ENCODE measurements at places on chromosomes 7 and 10. TPM values are rescaled to one million over a fixed set of nuclear protein-coding genes. Genes with fewer than 3 reads are reported as not detected.
A peak's percentile ranks its signal among the peaks of the same experiment; 100 is the strongest.

PNLIP gene
- polyA plus RNA-seq, result 0.18 TPM

ZNF425 gene
- 0.83 TPM for polyA plus RNA-seq

GOT1 gene
- 10.7 TPM for polyA plus RNA-seq

INMT gene
- 3.2 TPM for polyA plus RNA-seq

OR2A42 gene
- 0.06 TPM for polyA plus RNA-seq

PAPOLB gene
- not detected for polyA plus RNA-seq

ACHE gene
- polyA plus RNA-seq, result 2.0 TPM

TUBB8 gene
- polyA plus RNA-seq, result 0.03 TPM

ZMIZ2 gene
- 64.5 TPM for polyA plus RNA-seq

PFKFB3 gene
- polyA plus RNA-seq, result 6.3 TPM

OR2A7 gene
- 0.12 TPM for polyA plus RNA-seq

BMI1 gene
- polyA plus RNA-seq, result 26.9 TPM

TRIM50 gene
- 0.13 TPM for polyA plus RNA-seq

FAM131B gene
- polyA plus RNA-seq, result 0.10 TPM

CDHR1 gene
- 0.53 TPM for polyA plus RNA-seq

DNA sequence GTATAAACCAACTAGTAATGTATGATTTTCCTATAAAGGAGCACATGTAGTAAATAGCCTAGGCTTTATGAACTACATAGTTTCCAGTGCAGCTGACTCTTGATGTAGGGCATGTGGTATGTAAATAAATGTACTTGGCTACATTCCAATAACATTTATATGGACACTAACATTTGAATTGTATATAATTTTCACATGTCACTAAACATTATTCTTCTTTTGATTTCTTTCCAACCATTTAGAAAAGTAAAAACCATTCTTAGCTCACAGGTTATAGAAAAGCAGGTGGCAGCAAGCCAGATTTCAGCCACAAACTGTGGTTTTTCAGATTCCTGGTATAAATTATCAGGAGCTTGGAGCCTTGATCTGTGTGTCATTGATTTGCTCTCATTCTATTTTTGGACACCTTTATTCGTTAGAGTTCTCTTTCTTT lies 1182.0 kb downstream of the CNTNAP2 start:
- no peak for DNase-seq

DNA sequence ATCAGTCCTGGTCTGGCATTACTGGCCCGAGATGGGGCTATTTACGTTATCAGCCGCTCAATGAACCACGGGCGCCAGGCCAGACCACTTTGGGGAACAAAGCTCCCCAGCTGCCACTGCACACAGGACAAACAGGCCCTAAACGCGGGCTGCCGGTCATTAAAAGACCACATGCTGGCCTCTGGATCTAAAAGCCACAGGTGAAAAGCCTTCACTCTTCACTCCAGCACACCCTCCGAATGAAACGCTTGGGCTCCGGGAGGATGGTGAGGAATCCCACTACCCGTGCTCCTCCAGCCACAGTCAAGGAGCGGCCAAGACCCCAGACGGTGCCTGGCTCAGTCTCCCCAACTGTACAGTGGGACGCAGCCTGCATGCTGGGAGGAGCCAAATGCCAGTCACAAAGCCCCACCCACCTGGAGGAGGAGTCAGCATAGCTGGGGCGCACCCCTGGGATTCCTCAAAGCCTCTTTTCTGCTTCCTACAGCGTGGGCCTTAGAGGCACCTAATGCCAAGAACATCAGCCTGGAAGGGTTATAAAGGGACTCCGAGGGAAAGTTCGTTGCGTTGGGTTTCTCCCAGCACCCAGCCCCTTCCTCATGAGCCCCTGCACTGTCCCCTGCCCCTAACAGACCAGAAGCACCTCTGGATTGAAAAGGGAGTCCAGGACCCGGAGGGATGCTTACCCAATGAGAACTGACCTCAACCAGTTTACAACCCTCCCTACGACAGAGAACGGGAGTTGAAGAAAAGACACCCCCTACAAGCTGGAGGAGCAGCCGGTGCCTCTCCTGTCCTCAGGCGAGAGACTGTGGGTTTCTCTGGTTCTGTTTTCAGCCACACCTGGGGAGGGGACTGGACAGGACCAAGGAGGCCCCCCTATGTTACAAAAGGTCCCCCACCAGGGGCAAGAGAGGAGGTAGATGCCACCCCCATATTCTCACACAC lies 4.7 kb downstream of the PDGFA start:
- DNase-seq, result no peak

GRCh38 chr10:70604106-70604505 lies 1.6 kb upstream of the PRF1 start:
- no peak for DNase-seq

GRCh38 chr7:76377186-76377918 lies 18.6 kb upstream of the YWHAG start:
- no peak for DNase-seq

DNA sequence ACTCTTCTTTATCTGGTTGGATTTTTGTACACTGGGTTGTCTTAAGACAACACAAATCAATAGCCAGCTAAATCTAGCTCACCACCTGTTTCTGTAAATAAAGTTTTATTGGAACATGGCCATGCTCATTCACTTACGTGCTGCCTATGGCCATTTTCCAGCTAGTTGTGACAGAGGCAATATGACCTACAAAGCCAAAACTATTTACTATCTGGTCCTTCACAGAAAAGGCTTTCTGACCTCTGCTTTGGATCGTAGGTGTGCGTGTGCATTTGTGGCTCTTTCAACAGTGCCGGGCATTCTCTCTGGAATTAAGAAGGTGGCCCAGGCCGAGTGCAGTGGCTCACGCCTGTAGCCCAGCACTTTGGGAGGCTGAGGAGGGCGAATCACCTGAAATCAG lies 45.5 kb downstream of the NRAP start:
- no peak for DNase-seq

- DNase-seq, result peak; percentile 49
Measured at GRCh38 chr10:131676046-131676799, 224.6 kb upstream of the PPP2R2D start.

GRCh38 chr10:116470768-116471415 lies 43.2 kb downstream of the PNLIPRP3 start:
- DNase-seq, result no peak

- DNase-seq, result no peak
Measured at GRCh38 chr10:22605168-22605567, 109.2 kb downstream of the PIP4K2A start.

GRCh38 chr7:133860628-133861335 lies 266.4 kb upstream of the LRGUK start:
- no peak for DNase-seq

GRCh38 chr10:52143338-52143737 lies 170.7 kb upstream of the DKK1 start:
- DNase-seq, result no peak

GRCh38 chr10:29635711-29636144 lies 957 bp upstream of the SVIL start:
- DNase-seq, result no peak

- no peak for DNase-seq
Measured at GRCh38 chr7:19970514-19970913, 197.1 kb upstream of the TMEM196 start.

- peak; percentile 90 for DNase-seq
Measured at GRCh38 chr10:1488970-1489548, 248.3 kb downstream of the ADARB2 start.

- DNase-seq, result no peak
Measured at GRCh38 chr10:129079705-129080104, 387.3 kb upstream of the MGMT start.

- DNase-seq, result no peak
Measured at GRCh38 chr10:66837990-66838389, 87.8 kb upstream of the LRRTM3 start.

DNA sequence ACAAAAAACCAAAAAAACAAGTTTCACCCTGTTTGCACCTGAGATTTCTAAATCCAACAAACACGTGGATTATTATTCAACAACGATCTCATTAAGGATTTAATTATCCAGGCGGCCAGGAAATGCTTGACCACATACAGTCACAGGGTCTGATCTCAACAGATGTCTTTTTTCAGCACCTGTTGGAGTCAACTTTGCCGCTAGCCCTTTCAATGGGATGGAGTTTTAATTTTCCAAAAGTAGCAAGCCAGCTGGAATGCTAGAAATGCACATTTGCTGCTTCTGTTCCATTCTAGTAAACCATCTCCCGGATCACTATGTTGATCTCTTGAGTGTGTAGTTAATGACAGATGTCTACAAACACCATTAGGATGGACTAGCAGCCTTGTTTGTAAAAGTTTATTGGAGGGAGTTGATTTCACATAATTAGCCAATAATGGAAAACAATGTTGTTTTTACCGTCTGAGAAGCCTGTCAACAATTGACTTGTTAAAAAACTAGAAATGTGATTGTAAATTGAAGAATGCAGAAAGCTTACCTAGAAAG lies 64.2 kb upstream of the DKK1 start:
- DNase-seq, result no peak

DNA sequence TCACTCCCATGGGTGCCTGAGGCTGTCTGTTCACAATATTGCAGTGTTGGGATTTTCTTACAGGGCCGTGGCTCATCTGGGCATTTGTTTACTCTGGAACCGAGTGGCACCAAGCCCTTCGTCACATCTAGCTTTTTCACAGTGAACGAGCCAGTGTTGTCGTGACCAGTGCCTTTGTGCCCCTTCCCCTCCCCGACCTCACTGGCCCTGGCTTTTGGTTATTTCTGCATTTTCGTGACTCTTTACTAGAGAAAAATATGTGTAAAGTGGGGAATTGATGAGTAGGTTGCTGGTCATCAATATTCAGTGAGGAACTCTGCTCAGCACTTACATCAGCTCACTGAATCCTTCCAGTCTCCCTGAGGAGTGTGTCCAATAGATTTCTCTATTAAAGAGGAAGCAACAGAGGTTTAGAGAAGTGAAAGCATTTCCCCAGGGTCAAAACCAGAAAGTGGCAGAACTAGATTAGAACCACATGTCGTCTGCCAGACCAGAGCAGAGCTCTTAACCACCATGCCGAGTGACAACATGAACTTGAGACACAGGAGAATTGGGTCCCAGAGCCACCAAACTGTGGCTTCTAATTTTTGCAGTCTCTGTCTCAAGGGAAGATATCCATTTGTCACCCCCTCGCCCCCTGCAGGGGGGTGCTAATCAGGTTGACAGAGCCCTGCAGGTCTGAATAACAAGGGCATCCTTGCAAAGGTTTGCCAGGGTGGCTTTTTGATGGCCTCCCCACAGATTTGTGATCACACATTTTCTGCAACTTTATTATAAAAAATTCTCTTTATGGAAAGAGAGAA lies 125.3 kb downstream of the CHN2 start:
- DNase-seq, result no peak

GRCh38 chr7:11228515-11228914 lies 254.8 kb downstream of the PHF14 start:
- DNase-seq, result no peak

DNA sequence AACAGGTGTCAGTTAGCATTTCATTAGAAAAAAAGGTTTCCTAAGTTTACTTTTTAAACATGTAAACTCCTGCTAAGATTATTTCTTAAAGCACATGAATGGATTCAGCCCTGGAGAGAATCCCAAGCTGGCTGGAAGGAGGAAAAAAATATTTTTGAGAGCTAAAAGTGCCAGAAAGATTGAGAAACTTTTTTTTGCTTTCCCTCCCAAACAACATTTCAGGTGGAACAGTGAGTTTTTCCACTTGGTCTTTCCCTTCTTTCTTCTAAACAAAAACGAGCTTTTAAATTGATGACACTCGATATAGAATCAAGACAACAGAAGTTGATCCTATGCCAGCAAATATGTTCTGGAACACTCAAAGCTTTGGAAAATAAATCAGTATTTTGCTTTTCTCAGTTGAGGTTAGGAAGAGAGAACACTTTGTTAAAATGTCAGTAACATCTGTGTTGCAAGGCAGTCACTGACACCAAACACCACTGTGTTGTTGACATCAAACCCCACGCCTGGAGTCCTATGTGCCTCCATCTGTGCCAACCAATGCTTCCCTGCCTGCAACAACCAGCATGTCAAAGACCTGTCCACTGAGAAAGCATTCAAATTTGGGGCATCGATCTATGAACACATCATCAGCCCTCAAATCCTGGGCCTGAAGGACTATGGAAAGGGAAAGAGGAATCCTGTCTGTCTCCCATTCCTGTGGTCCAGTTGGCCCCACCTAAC lies 22.9 kb upstream of the INSIG1 start:
- peak; percentile 6 for DNase-seq

GRCh38 chr10:69865450-69865849 lies 63.7 kb downstream of the COL13A1 start:
- no peak for DNase-seq

- DNase-seq, result no peak
Measured at GRCh38 chr10:63214571-63214970, 81.4 kb downstream of the NRBF2 start.

DNA sequence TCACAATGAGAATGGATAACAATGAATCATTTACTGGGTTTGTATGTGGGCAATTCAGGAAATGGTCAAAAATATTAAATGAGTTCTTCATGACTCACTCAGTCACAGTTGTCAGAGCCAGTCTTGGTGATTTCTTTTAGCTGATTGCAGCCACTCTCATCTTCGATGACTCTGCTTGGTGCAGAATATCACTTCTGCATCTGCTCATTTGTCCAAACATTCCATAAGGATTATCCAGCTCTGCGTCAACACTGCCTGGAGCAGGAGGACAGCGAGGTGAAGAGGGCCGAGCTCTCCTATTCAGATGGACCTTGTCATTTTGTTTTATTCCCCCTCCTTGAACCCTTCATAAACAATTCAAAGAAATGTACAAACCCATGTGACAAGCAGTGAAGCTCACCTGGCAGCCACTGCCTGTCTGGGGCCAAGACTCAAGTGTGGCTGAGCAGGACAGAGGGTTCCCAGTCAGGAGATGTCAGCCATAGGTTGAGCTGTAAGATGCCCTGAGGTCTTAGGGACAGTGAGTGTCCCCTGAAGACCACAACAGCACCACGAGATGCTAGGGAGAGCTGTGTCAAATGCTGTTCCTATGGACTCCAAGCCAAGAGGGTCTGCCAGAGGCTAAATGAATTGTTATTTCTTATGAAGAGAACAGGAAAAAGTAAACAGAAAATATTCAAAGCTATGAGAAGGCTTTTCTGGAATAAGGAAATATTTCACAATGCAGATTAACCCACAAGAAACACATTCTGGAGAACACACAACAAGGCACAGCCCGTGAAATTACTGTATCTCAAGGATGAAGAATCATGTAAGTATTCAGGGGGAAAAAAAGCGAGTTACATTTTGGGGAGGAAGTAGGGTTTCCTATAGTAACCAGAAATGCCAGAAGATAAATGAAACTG lies 33.1 kb upstream of the EGFR start:
- no peak for DNase-seq

DNA sequence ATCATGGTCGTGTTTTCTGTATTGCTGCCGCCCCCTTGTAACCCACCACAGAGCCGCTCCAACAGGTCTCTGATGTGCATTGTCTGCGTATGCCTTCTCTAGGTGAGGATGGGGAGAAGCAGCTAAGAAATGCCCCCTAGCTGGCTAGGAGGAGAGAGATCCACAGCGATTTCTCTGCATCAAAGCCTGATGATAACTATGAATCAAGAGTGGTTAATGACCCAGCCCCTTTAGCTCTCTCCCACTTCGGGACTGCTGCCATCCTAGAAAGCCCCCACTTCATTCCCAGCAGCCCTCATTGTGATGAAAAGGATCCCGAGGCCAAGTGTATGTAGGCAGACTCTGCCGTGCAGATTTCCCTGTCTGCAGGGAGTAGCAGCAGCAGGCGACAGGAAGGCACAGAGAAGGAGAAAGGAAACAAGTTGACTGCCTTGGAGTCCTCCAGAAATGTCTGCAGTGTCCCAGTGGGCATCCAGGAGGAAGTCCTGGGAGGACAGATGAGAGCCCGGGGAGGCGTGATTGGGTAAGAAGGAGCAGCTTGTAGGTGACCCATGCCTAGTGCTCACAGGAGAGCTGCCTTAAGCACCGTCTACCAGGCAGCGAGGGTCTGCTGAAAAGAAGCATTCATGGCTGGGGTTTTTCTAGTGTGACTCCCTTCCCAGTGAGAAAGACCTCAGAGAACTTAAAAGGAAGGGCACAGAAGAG lies 2.9 kb downstream of the PLXNA4 start:
- DNase-seq, result no peak

GRCh38 chr7:111067251-111067650 lies 23.7 kb upstream of the LRRN3 start:
- no peak for DNase-seq
